ENCODE measurements at places on chromosomes 7 and 10.

DNA sequence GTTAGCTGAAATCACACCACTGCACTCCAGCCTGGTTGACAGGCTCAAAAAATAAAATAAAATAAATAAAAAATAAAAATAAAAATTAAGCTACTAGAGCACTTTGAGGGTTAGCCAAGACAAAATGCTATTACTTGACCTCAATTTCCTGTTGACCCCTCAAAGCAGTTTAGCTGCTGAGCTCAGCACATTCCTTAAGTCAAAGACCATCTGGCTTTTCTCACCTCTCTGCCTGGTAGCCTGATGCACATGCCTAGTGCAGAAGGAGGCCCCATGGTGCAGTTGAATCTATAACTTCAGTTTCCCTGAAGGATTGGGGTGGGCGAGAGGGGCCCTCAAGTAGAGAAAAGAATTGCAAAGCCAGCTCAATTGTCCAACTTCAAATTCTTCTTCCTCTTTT, 211.1 kb upstream of the GALNT17 start:
- H3K27ac ChIP-seq: no peak overlapping the region
- H3K4me3 ChIP-seq: no peak overlapping the region

DNA sequence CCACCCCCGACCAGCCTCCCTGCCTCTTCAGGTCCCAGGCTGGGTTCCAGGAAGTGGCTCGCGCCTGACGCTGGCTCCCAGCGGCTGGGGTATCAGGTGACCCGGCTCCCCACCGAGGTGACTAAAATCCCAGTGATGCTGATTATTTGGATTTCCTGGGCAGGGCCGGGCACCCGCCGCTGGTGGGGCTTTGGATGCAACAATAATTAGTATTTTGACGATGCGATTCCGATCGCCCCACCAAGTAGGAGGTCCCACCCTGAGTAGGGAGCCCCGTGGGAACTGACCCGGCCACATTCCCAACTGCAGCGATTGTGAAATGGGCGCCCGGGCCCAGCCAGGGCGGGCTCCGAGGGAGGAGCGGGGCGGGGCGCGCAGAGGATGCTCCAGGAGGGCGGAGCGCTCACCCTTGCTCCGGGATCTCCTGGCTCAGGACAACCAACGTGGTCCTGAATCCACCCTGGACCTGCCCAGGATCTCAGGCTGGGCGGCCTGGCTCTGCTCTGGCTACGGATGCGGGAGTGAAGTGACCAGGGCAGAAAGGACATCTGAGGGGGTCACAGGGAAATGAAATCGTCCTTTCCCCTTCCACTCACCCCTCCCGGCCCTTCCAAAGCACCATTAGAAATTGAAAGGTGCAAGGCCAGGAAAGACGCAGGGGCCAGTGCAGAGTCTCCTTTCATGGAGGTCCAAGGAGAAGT, 32.6 kb downstream of the DUSP5 start:
- no peak overlapping the region for H3K27ac ChIP-seq
- DNase-seq: peak; percentile 84
- no peaks in the 10 kb centered on the region for H3K36me3 ChIP-seq
- no peaks in the 10 kb centered on the region for H3K27me3 ChIP-seq

DNA sequence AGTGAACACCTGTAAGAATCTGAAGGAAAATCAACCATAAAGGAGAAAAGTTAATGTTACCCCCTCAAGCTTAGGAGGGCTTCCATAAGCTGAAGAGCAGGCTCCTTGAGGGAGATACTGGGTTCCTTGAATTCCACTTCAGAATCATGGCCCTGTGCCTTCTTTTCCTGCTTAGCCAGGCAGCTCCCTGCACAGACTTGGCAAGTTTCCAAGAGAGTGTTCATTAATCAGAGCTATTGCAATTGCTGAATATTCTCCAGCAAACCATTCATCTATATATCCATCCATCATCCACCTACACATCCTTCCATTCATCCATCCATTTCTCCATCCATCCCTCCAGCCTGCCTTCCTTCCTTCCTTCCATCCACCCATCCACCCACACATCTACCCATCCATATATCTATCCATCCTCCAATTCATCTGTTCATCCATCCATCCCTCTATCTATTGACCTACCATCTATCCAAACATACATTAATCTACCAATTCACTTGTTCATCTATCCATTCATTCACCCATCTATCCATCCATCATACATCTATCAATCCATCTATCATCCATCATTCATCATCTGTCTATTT, 574.4 kb downstream of the PTPRN2 start:
- no peaks in the 10 kb centered on the region for H3K27me3 ChIP-seq
- peaks cover 8% of the 10 kb centered on the region for H3K4me1 ChIP-seq
- no peak for DNase-seq
- no peaks in the 10 kb centered on the region for H3K36me3 ChIP-seq
- H3K4me3 ChIP-seq: no peak overlapping the region

- H3K4me3 ChIP-seq: no peak overlapping the region
- H3K27me3 ChIP-seq: no peaks in the 10 kb centered on the region
- H3K27ac ChIP-seq: no peak overlapping the region
- H3K4me1 ChIP-seq: no peaks in the 10 kb centered on the region
- no peak for DNase-seq
Measured at GRCh38 chr10:48509974-48510692, 94.7 kb downstream of the ARHGAP22 start.

DNA sequence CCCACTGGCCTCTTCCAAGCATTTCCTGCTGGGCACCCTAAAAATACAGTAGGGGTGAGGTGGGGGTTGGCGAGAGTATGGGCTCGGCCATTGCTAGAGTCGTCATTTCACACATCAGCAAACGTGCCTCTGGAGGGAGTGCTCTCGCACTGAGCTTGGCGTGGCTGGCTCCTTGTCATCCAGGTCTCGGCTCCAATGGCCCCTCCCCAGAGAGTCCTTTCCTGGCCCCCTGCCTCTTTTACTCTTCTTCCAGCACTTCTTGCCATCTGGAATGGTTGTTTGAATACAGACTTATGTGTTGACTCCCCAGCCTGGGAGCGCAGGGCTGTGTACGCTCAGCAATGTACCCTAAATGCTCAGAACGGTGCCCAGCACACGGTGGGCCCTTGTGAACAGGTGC, 18.8 kb downstream of the UNC5B start:
- H3K27ac ChIP-seq: no peak overlapping the region
- H3K4me1 ChIP-seq: peaks cover 15% of the 10 kb centered on the region
- H3K36me3 ChIP-seq: no peaks in the 10 kb centered on the region
- H3K27me3 ChIP-seq: no peaks in the 10 kb centered on the region
- no peak for DNase-seq

- H3K36me3 ChIP-seq: no peaks in the 10 kb centered on the region
- H3K4me3 ChIP-seq: peak within 1 kb of the TSS; percentile 56
- H3K27me3 ChIP-seq: peaks cover 24% of the 10 kb centered on the region
- no peak for DNase-seq
- H3K27ac ChIP-seq: no peak within 1 kb of the TSS
Measured at GRCh38 chr10:120456626-120457430, at the start of gene PLPP4. Gene PLPP4, plus strand, starts transcription at chr10:120457227. Its CDS starts 79 bp downstream, at chr10:120457306.

DNA sequence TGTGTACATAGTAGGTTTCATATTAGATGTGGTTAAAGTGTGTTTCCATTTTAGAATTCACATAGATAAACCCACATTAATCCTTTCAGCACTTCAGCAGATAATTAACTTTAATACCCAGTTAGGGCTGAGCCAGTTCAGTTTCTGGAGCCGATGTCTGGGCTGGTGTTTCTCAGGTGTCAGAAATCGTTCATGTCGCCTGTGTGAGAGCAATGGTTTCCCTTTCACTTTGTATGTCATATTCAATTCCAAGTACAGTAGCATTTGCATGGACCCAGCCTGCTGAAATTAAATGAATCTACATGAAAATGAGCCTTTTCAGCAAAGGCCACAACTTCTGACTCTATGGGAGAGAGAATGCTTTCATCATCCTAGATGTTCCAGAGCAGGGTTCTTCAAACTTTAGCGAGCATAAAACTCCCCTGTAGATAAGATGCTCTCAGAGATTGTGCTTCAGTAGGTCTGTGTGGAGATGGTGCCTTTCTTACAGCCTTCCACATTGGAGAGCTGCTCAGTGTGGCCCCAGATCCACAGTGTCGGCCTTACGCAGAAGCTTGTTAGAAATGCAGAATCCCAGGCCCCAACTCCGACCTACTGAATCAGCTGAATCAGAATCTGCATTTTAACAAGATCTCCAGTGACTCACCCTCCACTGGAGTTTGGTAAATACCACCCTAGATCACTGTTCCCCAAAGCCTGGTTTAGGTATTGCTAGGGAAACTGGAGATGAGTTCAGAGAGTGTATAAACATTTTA, 19.6 kb downstream of the WIPF3 start:
- no peak overlapping the region for H3K4me3 ChIP-seq
- DNase-seq: no peak
- H3K27me3 ChIP-seq: no peaks in the 10 kb centered on the region
- no peaks in the 10 kb centered on the region for H3K4me1 ChIP-seq
- H3K36me3 ChIP-seq: no peaks in the 10 kb centered on the region

DNA sequence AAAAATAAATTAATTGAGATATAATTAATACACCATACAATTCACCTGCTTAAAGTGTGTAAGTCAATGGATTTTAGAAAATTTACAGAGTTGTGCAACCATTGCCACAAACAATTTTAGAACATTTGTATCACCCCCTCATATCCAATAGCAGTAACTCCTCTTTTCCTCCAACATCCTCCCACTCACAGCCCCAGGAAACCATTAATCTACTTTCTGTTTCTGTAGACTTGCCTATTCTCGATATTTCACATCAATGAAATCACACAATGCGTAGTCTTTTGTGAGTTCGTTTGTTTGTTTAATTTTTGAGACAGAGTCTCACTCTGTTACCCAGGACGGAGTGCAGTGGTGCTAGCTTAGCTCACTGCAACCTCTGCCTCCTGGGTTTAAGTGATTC, 13.7 kb upstream of the HERC4 start:
- no peaks in the 10 kb centered on the region for H3K4me1 ChIP-seq
- no peak for DNase-seq
- no peak overlapping the region for H3K27ac ChIP-seq
- H3K4me3 ChIP-seq: no peak overlapping the region
- no peaks in the 10 kb centered on the region for H3K36me3 ChIP-seq

GRCh38 chr7:96671854-96672253, 37.8 kb downstream of the SEM1 start:
- no peak overlapping the region for H3K4me3 ChIP-seq
- H3K27me3 ChIP-seq: no peaks in the 10 kb centered on the region
- no peak overlapping the region for H3K27ac ChIP-seq
- no peak for DNase-seq

GRCh38 chr10:117477211-117477947, 65.2 kb upstream of the EMX2 start:
- no peaks in the 10 kb centered on the region for H3K36me3 ChIP-seq
- peak; percentile 84 for DNase-seq
- no peaks in the 10 kb centered on the region for H3K27me3 ChIP-seq
- peak overlapping the region; percentile 66 for H3K27ac ChIP-seq
- no peak overlapping the region for H3K4me3 ChIP-seq

DNA sequence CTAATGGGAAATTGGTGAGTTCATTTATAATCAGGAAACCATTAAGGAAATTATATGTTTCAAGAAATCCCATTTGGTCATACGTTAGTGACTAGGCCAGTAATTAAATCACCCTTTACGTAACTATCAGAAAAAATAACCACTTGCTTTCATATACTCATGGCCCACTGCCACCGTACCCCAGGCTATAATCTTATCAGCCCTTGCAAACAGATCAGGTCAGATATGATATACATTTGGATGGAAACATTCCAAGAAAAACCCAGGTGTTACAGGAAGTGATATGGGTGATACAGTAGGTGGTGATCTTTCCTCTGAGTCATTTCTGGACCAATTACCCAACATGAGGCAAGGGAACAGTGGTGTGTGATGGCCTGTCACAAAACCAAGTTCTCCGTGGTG, 481.0 kb upstream of the SEMA3A start:
- no peak overlapping the region for H3K4me3 ChIP-seq
- no peak overlapping the region for H3K27ac ChIP-seq
- H3K27me3 ChIP-seq: no peaks in the 10 kb centered on the region
- H3K4me1 ChIP-seq: no peaks in the 10 kb centered on the region
- no peak for DNase-seq

- H3K4me3 ChIP-seq: peak within 1 kb of the TSS; percentile 24
- H3K4me1 ChIP-seq: no peaks in the 10 kb centered on the region
- DNase-seq: peak; percentile 90
- H3K36me3 ChIP-seq: no peaks in the 10 kb centered on the region
- peak within 1 kb of the TSS; percentile 78 for H3K27ac ChIP-seq
Measured at GRCh38 chr7:1087952-1088920, at the start of gene GPER1. Gene GPER1, plus strand, starts transcription at chr7:1088113. Its CDS starts 3,616 bp downstream, at chr7:1091729.

DNA sequence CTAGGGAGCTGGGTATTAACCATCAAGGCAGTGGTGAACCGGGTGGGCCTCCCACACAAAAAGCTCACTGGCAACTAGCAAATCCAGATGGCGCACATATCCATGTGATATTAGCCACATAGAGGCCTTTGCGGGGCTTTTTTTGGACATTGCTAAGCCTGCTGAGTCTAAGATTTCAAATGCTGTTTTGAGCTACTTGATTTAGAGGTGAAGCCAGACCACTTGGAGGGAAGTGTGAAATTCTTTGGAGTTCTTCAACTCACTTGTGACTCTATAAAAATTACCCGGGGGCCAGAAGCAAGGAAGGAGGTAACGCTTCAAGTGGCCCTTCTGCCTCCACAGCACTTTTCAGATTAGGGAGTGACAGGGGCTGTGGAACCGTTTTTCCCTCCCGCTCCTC, 619.8 kb upstream of the GALNT17 start:
- H3K27me3 ChIP-seq: no peaks in the 10 kb centered on the region
- no peak for DNase-seq
- H3K4me3 ChIP-seq: no peak overlapping the region
- no peaks in the 10 kb centered on the region for H3K4me1 ChIP-seq
- H3K36me3 ChIP-seq: no peaks in the 10 kb centered on the region

- DNase-seq: no peak
- no peak overlapping the region for H3K4me3 ChIP-seq
- H3K4me1 ChIP-seq: no peaks in the 10 kb centered on the region
- no peak overlapping the region for H3K27ac ChIP-seq
- H3K27me3 ChIP-seq: no peaks in the 10 kb centered on the region
- H3K36me3 ChIP-seq: no peaks in the 10 kb centered on the region
Measured at GRCh38 chr7:132548489-132549078, 27.7 kb downstream of the PLXNA4 start.

DNA sequence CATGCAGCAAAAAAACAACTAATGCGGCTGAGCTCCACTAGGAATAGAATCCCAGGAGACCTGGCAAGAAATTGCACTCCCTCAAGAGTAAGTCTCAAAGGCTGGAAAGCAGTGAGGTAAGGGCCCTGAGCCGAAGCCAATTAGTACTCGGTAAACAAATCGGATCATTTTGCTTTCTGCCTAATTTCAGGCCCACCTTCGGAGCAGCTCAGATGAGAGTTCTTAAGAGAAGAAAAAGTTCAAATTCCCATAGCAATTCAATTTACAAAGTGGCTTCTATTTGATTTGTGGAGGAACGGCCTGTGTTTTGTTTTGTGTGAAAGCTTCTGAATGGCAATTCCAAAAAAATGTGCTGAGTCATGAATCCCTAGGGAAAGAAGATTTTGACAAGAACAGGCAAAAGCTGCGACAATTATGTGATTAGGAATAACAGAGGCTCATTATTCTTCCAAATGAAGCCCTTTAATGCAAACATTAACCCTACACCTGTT, 60.9 kb downstream of the SLC16A9 start:
- no peak overlapping the region for H3K27ac ChIP-seq
- no peaks in the 10 kb centered on the region for H3K4me1 ChIP-seq
- no peaks in the 10 kb centered on the region for H3K27me3 ChIP-seq
- no peak for DNase-seq
- no peaks in the 10 kb centered on the region for H3K36me3 ChIP-seq

Measured in sigmoid colon (tissue), 7 donors.